ENCODE measurements at places on chromosomes 3 and 15. TPM values are rescaled to one million over a fixed set of nuclear protein-coding genes. Genes with fewer than 3 reads are reported as not detected.

The ATP2B2 gene
- not detected for total RNA-seq

The RLBP1 gene
- not detected for total RNA-seq

The PLCH1 gene
- 0.61 TPM for total RNA-seq

The ANKRD63 gene
- 0.35 TPM for total RNA-seq

The EPHB1 gene
- total RNA-seq, result 2.1 TPM

The ARHGAP11A gene
- total RNA-seq, result 75.8 TPM

The WWTR1 gene
- total RNA-seq, result 49.1 TPM

DNA sequence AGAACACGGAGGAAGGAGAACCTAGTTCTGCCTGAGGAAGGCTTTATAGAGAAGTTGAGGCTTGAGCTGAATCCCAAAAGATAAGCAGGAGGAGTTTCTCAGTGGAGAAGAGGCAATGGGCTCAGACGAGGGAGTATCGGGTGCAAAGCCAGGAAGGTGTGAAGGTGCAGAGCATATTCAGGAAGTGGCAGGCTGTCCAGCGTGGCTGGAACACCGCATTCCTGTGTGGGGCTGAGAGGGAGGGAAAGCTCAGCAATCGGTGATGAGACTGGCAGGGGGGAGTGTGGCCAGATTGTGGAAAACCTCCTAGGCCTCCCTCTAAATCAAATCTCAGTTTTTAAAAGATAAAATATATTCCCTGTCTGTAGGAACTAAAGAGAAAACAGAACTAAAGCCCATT, 63.0 kb downstream of the ARHGAP31 start:
- no peak overlapping the region for H3K27ac ChIP-seq
- H3K27me3 ChIP-seq, result no peaks in the 10 kb centered on the region
- no peak overlapping the region for H3K4me3 ChIP-seq
- no peak for DNase-seq

- H3K4me3 ChIP-seq, result peak overlapping the region; percentile 98
- H3K27me3 ChIP-seq, result no peaks in the 10 kb centered on the region
- H3K36me3 ChIP-seq, result no peaks in the 10 kb centered on the region
- no peaks in the 10 kb centered on the region for H3K4me1 ChIP-seq
- H3K27ac ChIP-seq, result peak overlapping the region; percentile 77
Measured at GRCh38 chr3:179147514-179147872, 664 bp upstream of the PIK3CA start.

- H3K4me1 ChIP-seq, result no peaks in the 10 kb centered on the region
- no peaks in the 10 kb centered on the region for H3K27me3 ChIP-seq
- H3K27ac ChIP-seq, result no peak overlapping the region
- peaks cover 30% of the 10 kb centered on the region for H3K36me3 ChIP-seq
- DNase-seq, result peak; percentile 54
Measured at GRCh38 chr3:139519998-139520737, 19.4 kb downstream of the RBP1 start.

DNA sequence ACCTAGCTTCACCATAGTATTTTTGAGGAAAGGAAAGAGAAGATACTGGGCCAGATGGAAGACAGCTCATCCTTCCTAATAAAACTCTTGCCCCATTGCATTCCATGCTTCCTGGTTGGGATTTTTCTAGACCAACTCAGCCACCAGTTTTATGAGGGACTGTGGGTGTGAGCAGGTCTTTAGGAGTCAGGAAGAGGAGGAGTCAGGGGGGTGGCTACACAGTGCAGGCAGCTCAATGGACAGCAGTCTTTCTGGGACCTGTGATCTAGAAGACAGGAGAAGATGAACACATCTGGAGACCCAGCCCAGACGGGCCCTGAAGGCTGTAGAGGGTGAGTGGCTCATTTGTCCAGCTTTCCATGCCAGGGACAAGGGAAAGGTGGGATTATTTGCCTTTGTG, at the start of gene NOX5:
TSS of gene NOX5 (plus strand) at position 242 of the 400 bp plus-strand sequence. CDS start at position 283, 41 bp downstream.
- no peak for DNase-seq
- no peaks in the 10 kb centered on the region for H3K4me1 ChIP-seq
- H3K4me3 ChIP-seq, result no peak within 1 kb of the TSS
- no peaks in the 10 kb centered on the region for H3K27me3 ChIP-seq

DNA sequence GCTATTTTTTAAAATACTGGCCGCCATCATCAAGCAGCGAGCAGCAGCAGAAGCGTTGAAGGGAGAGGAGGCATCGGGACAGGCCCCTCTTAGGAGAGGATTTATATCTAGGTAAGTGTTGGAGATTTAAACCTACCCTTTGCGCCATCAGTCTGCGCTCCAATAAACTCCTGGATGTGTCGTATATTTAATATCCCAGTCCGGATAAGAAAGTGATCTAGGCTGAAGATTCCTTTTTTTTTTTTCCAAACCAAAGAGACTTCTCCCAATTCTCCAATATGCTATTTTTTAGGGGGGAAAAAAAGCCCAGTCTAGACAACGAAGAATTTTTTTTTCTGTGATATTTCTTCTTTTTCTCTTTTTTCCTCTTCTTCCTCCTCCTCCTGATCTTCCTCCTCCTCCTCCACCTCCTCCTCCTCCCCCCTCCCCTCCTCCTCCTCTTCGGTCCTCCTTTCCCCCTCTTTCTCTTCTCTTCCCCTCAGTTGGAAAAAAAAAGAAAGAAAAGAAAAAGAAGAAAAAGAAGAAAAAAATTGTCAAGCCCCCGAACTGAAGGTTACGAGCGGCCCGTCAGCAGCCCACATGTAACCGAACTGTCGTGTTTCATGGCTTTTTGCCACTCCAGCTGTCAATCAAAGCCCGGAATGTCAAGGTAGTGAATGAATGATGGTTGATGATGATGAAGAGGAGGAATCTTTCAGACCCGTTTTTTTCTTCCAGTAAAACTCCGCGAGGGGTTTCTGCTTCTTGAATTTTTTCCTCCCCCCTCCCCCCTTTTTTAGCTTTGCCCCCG, 835 bp downstream of the MEIS2 start:
- DNase-seq, result peak; percentile 51
- H3K27me3 ChIP-seq, result no peaks in the 10 kb centered on the region

GRCh38 chr3:50430191-50430590, 70.9 kb upstream of the TMEM115 start:
- H3K36me3 ChIP-seq, result no peaks in the 10 kb centered on the region
- no peak overlapping the region for H3K27ac ChIP-seq
- no peak overlapping the region for H3K4me3 ChIP-seq
- H3K4me1 ChIP-seq, result no peaks in the 10 kb centered on the region
- H3K27me3 ChIP-seq, result 0 out of 2 replicates have a peak, but pooled peaks cover 7% of the 10 kb centered on the region

GRCh38 chr3:124772081-124772831, 42.0 kb downstream of the UMPS start:
- H3K27ac ChIP-seq, result peak overlapping the region; percentile 94
- DNase-seq, result peak; percentile 93
- peaks cover 2% of the 10 kb centered on the region for H3K36me3 ChIP-seq
- H3K4me3 ChIP-seq, result no peak overlapping the region
- peaks cover 67% of the 10 kb centered on the region for H3K4me1 ChIP-seq
- H3K27me3 ChIP-seq, result no peaks in the 10 kb centered on the region

- no peak overlapping the region for H3K27ac ChIP-seq
- H3K36me3 ChIP-seq, result no peaks in the 10 kb centered on the region
- DNase-seq, result no peak
- H3K27me3 ChIP-seq, result no peaks in the 10 kb centered on the region
Measured at GRCh38 chr3:116981089-116981488, 271.5 kb downstream of the TUSC7 start.

- no peaks in the 10 kb centered on the region for H3K36me3 ChIP-seq
- no peak overlapping the region for H3K4me3 ChIP-seq
- H3K27ac ChIP-seq, result no peak overlapping the region
- DNase-seq, result no peak
- no peaks in the 10 kb centered on the region for H3K4me1 ChIP-seq
- no peaks in the 10 kb centered on the region for H3K27me3 ChIP-seq
Measured at GRCh38 chr3:89360156-89360555, 252.7 kb downstream of the EPHA3 start.

GRCh38 chr3:119548341-119548740, 11.1 kb downstream of the CD80 start:
- H3K4me3 ChIP-seq, result no peak overlapping the region
- DNase-seq, result no peak
- no peaks in the 10 kb centered on the region for H3K27me3 ChIP-seq

- H3K27ac ChIP-seq, result no peak overlapping the region
- H3K36me3 ChIP-seq, result no peaks in the 10 kb centered on the region
- DNase-seq, result no peak
- H3K4me1 ChIP-seq, result no peaks in the 10 kb centered on the region
Measured at GRCh38 chr15:100193277-100193860, 148.4 kb downstream of the ADAMTS17 start.

DNA sequence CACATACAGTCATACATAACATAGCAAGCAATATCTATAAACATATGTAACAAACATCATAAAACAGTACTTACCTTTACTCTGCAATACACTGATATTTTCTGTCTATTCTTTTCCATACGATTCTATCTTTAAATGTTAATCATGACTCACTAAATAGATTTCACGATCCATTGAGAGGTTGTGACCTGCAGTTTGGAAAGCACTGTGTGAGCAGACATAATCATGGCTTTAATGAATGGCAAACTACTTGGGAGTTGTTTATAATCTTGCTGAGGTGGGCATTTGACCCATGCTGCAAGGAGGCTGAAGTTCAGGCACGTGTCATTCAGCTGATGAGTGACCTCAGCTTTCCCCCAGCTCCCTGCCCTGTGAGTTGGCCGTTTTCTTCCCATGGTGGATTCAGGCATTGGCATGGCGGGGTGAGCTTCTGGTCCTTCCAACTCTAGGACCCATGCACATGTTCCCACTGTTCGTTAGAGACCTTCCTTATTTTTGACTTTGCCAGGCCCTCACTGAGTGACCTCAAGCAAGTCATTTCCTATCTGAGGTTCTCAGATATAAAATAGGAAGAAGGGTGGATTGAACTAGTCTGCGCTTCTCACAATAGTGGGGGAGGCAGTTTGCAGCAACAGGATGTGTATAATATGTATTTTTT, 41.7 kb downstream of the PAQR5 start:
- no peak overlapping the region for H3K4me3 ChIP-seq
- H3K36me3 ChIP-seq, result no peaks in the 10 kb centered on the region
- H3K4me1 ChIP-seq, result no peaks in the 10 kb centered on the region
- H3K27ac ChIP-seq, result no peak overlapping the region
- no peaks in the 10 kb centered on the region for H3K27me3 ChIP-seq
- no peak for DNase-seq

DNA sequence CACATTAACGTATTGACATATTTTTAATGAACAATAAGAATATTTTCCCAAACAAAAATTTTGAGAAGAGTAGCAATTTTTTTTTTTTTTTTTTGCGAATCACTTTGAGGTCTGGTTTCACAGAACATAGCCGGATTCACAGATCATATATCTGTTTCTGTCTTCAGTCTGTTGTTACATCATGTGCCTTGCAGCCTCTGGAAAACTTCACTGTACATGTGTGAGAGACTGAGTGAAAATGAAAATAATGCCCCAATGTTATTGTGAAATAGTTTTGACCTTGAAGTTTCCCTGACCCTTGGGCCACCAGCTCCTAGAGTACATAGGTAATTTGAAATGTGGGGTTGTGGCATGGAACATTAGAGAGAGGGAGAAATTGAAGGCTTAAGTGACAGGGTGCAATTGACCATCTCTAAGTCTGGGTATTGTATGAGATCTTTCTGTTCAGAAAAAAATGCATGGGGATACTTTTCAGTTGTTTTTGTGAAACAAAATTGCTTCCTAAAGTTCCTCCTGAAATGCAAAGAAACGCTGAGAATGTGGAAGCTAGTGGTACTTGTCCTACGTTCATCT, 14.0 kb downstream of the ITPR1 start:
- H3K4me1 ChIP-seq, result peaks cover under 1% of the 10 kb centered on the region
- no peak for DNase-seq
- no peak overlapping the region for H3K4me3 ChIP-seq

- no peaks in the 10 kb centered on the region for H3K4me1 ChIP-seq
- no peaks in the 10 kb centered on the region for H3K27me3 ChIP-seq
- no peaks in the 10 kb centered on the region for H3K36me3 ChIP-seq
- H3K27ac ChIP-seq, result no peak overlapping the region
- no peak for DNase-seq
Measured at GRCh38 chr3:132248490-132248889, 68.7 kb upstream of the ACP3 start.

DNA sequence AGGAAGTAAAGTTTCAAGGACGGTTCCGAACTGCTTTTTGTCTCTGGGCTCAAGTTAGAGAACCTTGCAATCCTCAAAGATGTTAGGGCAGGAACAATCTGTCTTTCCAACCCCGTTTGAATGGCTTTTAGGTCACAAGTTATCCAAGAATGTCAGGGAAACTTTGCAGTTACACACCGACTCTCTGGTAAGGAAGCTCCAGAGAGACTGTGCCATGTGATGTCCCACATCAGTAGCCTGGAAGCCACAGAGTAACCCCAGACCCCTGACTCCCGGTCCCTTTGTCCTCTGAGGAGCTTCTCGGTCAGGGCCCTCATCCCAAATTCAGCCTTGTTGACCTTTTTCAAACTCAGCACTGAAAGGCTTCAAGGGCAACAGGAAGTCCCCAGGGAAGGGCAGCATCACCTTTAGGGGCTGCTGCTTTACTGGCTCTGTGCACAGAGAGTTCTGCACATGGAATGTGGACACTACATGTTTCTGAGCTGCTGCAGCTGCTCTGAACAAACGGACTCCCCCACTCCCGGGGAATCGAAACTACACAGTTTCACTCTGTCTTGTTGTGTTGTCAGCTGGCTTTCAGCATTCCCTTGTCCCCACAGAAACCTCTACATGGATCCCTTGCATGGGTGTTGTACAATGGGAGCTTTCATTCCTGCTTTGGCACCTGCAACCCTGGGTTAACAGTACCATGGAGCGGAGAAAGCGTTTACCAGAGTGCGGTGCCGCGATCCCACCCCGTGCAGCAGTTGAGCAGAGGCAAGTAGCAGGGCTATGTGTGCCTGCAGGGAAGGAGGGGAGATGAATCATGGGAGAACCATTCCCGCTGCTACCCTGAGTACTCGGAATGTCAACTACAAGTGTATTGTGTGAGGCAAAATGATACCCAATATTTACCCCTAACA, 408.2 kb upstream of the THBS1 start:
- H3K36me3 ChIP-seq, result no peaks in the 10 kb centered on the region
- peak overlapping the region; percentile 45 for H3K4me3 ChIP-seq
- no peaks in the 10 kb centered on the region for H3K27me3 ChIP-seq
- H3K27ac ChIP-seq, result peak overlapping the region; percentile 89
- peak; percentile 84 for DNase-seq

GRCh38 chr3:160174621-160175020, 50.6 kb upstream of the C3orf80 start:
- DNase-seq, result no peak
- no peaks in the 10 kb centered on the region for H3K36me3 ChIP-seq
- no peak overlapping the region for H3K4me3 ChIP-seq
- no peaks in the 10 kb centered on the region for H3K27me3 ChIP-seq
- no peaks in the 10 kb centered on the region for H3K4me1 ChIP-seq

DNA sequence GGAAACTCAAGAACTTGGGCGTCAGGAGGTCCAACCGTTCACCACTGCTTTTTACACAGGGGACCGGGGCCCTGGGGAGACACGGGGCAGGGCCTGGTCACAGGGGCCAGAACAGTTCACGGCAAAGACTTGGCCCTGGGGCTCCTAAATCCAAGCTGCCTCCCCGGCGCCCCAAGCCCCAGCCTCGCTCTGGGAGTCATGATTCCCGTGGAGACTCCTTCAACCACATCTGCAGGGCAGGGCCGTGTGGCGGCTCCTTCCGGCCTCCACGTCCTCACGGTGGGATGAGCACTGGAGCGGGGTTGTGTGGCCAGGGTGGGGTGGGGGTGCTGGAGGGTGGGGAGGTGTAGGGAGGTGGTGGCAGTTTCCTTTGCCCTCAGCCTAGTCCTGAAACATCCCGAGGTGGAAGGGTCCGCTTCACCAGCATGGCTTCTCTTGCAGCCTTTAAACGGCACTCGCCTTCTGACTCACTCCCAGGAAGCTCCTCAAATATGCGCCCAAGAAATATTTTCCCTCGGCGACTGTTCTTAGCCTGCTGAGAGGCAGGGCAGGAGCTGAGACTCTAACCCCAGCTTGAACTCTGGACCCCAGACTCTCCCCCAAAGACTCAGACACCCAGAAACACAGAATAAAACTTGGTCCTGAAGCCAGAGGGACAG, 1.8 kb downstream of the MUC4 start:
- peak overlapping the region; percentile 48 for H3K4me3 ChIP-seq
- peak overlapping the region; percentile 32 for H3K27ac ChIP-seq
- H3K36me3 ChIP-seq, result no peaks in the 10 kb centered on the region
- DNase-seq, result no peak
- H3K4me1 ChIP-seq, result peaks cover 20% of the 10 kb centered on the region
- no peaks in the 10 kb centered on the region for H3K27me3 ChIP-seq

Measured in SJCRH30 (cell line).